ENCODE measurements at places on chromosomes 5 and 9.

DNA sequence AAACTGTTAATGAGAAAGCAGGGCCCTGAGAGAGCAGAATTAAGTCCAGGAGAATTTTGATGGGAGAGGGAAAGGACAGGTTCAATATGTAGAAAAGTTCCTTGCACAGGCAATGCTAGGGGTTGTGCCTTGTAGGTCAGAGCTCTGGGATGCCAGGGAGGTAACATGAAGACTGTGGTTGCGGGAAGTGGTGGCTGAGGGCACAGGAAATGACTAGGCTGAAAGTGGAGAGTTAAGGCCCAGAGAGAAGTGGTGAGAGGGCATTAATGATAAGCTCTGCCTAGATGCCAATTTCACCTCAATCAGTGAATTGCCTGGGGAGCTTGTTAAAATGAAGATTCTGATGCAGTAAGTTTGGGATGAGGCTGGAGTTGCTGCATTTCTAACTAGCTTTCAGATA lies 31.5 kb upstream of the PPP3R2 start:
- DNase-seq: no peak

GRCh38 chr9:14573319-14573718 lies 119.9 kb downstream of the ZDHHC21 start:
- no peak for DNase-seq

- DNase-seq: no peak
These were observed 4.8 kb upstream of the NRARP start for GRCh38 chr9:137306850-137307254.

GRCh38 chr9:109791747-109792146 lies 11.7 kb downstream of the PALM2AKAP2 start:
- DNase-seq: no peak

DNA sequence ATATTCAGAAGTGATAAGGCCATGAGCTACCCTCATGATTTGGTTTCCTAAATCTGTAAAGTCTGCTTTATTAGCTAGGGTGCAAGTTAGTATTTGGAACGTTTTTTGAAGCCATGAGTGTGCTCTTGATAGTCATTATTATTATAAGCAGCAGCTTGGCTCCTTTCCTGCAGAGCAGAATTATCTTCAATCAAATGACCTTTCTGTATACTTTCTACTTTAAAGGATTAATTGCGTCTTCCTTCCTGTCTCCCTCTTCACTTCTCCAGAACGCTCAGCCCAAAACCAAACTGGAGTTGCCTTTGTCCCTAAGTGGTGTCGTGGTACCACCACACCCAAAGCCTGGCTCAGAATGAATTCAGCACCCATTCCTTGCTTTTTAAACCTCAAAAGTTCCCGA lies 211.3 kb downstream of the ARHGAP26 start:
- DNase-seq: no peak

- DNase-seq: no peak
These were observed 122.4 kb downstream of the IRX2 start for GRCh38 chr5:2629045-2629444.

GRCh38 chr9:113990975-113991471 lies 87.1 kb downstream of the AMBP start:
- DNase-seq: no peak

DNA sequence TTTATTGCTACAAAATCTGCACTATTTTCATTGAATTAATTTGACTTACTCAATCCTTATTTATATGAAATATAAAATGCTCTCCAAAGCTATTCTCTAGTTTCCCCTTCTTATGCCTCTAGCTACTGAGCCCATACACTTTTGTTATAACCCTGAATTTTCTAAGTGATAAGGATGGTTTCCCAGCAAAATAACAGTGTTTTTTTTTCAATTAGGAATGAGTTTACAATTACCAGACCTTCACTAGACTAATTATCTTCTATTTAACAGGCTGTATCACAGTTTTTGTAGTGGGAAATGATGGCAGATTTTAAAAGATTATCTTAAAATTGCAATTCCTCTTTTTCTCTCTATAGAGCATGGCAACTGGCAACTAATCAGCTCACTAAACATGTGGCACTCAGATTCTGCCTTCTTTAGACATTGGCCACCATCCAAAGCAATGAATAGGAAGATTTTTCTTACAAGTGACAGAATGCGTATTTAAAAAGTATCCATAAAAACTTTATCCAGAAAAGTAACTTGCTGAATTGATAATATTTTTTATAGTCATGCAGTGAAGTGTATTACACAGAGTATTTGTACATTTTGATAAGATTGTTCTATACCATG lies 585.7 kb upstream of the ZNF608 start:
- no peak for DNase-seq

DNA sequence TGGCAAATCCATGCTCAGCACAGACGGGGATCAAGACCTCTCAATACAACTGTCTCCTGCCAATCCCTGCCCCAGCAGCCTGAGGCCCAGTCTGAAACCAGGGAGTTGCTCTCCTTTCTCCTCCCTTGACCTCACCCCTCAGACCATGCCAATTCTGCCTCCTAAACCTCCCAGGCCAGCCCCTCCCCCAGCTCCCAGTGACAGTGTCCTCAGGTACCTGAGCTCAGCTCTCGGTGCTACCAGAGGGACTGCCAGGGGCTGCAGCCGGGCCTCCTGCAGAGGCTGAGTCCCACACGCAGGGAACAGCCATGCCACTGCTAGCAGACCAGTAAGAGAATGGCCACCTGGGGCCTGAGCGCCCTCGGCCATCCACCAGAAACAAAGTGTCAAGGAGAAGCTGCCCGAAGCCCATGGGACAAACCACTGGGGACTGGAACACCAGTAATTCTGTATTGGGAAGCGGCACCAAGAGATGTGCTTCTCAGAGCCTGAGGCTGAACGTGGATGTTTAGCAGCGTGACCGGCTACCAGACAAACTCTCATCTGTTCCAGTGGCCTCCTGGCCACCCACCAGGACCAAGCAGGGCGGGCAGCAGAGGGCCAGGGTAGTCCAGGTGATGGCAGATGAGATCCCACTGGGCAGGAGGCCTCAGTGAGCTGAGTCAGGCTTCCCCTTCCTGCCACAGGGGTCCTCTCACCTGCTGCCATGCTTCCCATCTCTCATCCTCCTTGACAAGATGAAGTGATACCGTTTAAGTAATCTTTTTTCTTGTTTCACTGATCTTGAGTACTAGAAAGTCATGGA lies 557 bp upstream of the IL3 start:
- DNase-seq: no peak

DNA sequence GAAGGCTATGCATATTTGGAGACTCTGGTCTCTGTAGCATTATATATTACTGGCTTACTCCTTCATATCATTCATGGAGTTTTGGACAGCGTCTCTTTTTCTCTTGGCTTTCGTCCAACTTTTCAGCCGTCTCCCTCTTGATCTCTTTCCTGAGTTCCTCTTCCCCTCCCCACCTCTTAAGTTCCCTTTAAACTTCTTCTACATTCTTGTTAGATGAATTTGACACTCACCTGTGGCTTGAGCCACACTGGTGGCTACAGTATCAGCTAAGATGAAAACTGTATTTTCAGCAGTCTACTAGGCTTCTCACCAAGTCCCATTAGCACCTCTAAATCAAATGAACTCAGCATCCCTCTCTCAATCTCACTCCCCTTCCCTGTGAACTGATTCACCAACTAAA lies 128.1 kb downstream of the STARD4 start:
- DNase-seq: no peak

- DNase-seq: no peak
These were observed 77.3 kb upstream of the SLC1A3 start for GRCh38 chr5:36529142-36529541.

- DNase-seq: no peak
These were observed 37.9 kb downstream of the GAS1 start for GRCh38 chr9:86909388-86909787.

DNA sequence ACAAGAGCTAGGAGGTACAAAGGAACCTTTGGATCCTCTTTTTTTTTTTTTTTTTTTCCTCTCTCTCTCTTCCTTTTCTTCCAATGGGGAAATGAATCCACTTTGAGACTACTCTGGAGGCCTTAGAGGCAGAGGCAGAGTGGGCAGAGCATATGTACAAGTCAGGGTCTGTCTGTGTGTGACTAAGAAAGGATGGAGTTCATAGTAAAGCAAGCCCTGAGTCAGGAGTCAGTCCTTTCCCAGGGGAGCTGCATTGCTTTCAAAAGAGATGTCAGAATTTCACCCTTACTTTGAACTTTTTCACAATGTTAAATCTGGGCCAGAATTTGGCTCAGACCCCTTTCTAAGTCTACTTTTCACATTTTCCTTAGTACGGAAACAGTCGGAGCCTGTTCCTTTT lies 792.4 kb upstream of the C9orf72 start:
- DNase-seq: no peak

DNA sequence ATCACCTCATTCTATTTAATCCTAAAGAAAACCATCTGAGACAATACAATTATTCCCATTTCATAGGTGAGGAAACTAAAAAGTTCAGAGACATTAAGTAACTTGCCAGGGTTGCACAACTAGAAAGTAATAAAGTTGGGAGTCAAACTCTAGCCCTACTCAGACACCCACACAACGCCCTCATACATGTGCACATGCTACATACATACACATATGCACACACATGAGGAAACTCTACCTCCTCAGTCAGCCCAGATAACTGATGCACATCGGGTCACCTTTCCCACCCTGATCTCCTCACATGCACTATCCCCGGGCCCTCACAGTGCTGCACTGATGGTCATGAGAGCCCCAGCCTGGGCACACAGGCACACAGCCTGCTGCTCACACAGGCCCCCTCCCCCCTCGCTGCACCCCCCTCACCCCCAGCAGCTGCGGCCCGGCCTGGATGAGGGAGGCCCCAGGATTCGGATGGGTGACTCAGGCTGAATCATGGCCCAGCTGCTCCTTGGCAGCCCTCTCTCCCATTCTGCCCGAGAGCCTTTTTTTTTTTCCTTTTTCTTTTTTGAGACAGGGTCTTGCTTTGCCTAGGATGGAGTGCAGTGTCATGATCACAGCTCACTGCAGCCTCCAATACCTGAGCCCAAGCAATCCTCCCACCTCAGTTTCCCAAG lies 5.0 kb upstream of the GPRIN1 start:
- DNase-seq: no peak

DNA sequence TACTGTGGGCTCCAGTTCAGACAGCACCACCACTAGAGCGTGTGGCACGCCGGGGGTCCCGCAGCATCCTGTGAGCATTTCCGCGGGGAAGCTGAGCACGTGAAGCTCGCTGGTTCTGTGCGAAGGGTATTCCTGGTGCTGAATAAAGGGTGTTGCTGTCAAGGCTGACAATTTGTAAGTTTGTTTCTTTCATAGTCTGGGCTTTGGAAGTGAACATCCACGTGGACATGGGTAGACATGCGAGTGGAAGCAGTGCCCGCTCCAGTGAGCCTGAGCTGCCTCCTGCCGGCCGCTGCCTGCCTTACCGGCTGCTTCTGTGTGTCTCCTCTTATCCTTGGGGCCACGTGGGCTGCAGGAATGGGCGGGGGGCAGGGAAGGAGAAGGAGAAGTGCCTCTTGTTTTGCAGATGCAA lies 14.7 kb downstream of the NDUFS6 start:
- no peak for DNase-seq

GRCh38 chr9:121637713-121638220 lies 13.7 kb upstream of the DAB2IP start:
- DNase-seq: no peak

DNA sequence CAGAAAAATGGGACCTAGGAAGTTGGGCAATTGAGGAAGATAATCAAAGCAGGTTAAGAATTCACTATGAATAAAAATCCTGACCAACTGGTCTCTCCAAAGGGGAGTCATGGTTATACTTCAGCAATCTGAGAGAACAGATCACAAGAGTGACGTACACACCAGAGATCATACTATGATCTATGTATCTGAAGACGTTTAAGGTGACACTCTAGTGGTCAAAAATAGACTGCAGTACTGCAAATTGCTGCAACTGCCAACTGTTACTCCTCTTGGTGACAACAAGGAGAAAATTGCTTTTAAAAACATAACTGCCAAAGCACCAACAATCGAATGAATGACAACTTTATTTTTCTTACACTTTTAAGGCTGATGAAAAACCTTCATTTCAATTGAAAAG lies 4.9 kb downstream of the AK6 start:
- DNase-seq: no peak

- no peak for DNase-seq
These were observed 176.7 kb upstream of the HMHB1 start for GRCh38 chr5:143635146-143635752.

- DNase-seq: no peak
These were observed 29.9 kb downstream of the COL15A1 start for GRCh38 chr9:98973576-98973975.

- DNase-seq: no peak
These were observed 23.1 kb downstream of the SLC25A25 start for GRCh38 chr9:128091144-128091543.

- DNase-seq: no peak
These were observed 40.4 kb downstream of the C5 start for GRCh38 chr9:121009650-121010049.

GRCh38 chr5:14767053-14767452 lies 102.5 kb downstream of the OTULIN start:
- DNase-seq: no peak
